Retinal pigment epithelial cell (primary cell): ENCODE measurements at places on chromosomes 5 and 9.

DNA sequence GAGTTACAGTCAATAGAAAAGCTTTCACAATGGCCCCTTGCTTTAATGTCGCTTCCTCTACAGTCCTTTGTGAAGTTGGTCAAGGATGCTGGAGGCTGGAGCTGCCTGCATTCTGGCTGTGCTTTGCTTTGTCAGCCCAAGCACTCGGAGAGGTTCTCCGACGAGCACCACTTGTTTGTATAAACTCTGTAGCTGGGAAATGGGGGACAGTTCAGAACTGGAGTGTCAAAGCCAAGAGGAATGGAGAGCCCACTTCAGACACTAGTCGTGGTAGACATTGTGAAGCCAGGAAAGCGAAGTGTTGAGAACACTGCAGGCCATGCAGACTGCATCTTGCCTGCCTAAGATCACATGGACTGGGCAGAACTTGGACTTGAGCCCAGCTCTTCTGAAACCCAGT lies 330.3 kb downstream of the GADD45G start:
- no peak for DNase-seq

DNA sequence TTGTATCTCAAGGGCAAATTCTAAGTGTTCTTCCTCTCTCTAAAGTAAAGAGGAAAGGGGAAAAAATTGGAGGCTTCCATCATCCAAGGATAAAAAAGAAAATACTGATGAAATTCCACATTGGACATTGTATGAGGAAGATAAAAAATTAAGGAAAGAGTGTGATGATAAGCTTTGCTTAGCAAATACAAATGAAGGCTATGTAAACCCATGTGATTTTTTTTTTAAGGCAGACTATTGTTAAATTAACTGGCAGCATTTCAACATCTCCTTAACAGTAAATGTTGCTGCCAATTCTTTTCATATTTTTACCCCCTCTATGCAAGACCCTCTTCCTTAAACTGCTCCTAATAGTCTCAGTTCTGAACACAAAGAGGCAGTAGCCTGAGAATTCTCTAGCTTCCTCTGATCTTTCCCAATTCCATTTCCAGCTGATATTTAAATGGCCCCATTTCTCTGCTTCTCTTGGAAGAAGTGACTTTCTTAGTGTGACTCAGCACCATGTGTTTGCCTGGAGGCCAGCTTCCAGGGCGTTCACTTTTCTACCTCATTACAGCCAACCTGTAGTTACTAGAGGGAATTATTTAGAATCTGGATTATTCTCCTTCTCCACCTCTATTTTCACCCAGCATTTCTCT lies 159.7 kb downstream of the TLE1 start:
- DNase-seq: peak; percentile 39

DNA sequence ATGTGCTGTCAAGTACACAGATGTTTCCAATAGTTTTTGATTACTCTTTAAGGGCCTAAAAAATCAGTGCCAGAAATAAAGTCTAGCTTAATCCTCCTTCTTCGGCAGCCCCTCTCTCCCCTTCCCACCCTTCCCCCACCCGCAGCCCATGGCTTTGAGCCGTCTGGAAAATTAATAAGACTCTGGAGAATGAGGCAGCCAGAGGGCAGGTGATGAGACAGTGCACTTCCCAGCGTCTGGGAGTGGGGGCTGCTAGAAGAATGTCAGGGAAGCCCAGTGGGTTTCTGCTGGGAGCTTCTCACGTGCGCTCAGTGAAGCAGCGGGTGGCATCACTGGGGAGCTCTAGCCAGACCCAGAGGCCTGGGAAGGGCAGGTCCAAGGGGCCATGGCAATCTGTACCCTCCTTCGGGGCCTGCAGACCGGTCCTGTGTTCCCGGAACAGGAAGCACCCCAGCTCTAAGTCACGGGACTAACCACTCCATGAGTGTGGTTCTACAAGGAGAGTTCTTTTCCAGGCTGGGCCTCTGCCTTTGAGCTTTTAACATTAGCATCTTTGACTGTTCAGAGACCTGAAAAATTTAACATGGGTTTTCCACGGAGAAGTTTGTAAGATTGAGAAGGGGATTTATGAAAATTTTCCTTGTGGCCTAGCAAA lies 164.8 kb upstream of the OTULINL start:
- no peak for DNase-seq

DNA sequence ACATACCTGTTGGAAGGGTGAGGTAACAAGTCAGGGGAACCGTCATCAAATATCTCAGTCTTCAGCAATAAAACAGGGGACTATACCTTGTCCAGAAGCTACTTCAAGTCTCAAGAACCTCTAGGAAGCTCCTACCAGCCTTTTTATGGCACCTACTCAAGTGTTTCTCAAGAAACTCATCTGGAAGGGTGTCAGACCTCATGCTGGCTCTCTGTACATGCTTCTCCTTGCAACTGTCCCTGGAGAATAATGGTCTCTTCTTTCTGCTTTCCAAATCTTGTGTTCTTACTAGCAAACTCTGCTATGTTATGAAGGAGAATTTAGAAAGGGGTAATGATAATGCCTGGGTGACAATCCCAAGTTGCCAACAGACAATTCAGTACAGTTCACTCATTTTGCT lies 8.3 kb upstream of the PTAR1 start:
- no peak for DNase-seq

GRCh38 chr9:137416563-137417151 lies 6.3 kb downstream of the EXD3 start:
- DNase-seq: no peak

GRCh38 chr5:39137819-39138451 lies 63.7 kb upstream of the RICTOR start:
- DNase-seq: no peak

DNA sequence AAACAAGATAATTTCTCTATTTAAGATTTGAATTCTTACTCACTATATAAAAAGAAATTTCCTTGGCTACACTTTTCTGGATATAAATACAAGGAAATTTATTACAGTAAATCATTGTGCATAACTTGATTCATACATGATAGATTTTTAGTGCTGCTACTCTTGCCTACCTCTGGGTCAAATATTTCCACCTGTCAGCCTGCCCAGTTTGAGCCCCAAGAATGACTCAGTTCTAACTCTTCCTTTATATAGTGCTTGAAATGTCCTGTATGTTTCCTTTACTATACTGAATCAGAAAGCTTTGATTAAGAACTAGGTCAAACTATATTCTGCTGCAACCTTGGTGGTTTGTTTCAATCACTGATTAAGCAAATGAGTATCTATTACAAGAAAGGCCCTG lies 147.4 kb upstream of the FTMT start:
- DNase-seq: no peak

GRCh38 chr5:172973931-172974330 lies 9.6 kb upstream of the ATP6V0E1 start:
- DNase-seq: no peak

GRCh38 chr5:118371973-118372831 lies 616.1 kb downstream of the DTWD2 start:
- DNase-seq: no peak

- no peak for DNase-seq
Observed at GRCh38 chr9:123925819-123926218, 4.1 kb downstream of the DENND1A start.

DNA sequence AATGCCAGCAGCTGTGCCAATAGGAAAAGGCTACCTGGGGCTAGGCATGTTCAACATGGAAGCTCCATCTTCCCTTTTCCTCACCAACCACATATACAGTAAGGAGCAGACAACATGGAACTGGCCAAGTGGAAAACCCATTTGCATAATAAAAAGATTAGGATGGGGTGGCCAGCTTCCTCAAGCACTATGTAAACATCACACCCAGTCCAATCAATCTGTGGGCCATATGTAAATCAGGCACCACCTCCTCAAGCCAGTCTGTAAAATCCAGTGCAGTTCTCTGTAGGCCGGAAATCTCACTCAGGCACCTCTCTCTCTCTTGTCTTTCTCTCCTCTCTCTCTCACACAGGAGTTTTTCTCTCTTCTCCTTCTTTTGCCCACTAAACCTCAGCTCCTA lies 360.2 kb upstream of the GRIA1 start:
- DNase-seq: no peak

GRCh38 chr5:44807269-44807668 lies 1.5 kb upstream of the MRPS30 start:
- no peak for DNase-seq

DNA sequence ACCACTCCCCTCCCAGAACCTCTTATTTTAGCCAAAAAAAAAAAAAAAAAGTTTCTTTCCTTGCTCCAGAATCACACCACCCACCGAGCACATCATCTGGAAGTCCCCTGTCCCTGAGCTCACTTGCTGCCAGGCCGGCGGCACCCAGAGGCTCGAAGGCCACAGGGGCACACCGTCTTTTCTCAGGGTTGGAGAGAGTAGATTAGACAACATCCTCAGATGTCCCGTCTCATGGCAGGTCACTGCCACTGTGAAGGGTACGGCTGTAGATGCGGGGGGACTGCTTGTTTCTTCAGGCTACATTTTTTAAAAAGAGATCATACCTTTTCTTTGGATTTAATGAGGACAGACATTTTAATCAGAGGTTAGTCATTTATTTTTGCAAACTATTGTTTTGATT lies 109.0 kb downstream of the MVB12B start:
- DNase-seq: no peak

- DNase-seq: no peak
Observed at GRCh38 chr5:98543490-98543889, 230.0 kb upstream of the RGMB start.

DNA sequence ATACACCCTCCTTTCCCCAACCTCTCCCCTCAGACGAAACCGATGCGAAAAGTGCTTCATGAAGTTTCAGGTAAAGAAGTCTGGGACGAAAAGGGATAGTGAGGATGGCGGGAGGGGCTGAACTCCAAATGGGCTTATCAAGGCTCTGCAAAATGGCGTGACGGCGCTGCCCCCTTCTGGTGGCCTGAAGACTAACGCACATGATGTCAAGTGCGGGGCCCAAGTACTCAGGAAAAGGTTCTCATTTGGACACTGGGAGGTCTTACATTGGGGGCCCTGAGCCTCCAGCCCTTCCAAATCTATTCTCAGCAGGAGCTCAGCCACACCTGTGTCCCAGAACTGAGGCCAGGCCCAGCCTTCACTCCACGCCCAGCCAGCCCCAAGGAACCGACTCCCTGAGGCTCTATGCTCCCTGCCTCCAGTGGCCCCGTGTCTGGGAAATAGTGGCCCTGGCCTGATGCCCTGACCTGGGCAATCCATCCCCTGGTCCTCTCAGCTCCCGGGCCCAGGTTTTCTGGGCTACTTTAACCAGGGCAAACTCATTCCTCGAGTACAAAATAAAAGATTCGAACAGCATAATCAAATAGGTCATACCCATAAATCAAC lies 119.9 kb downstream of the KCNIP1 start:
- no peak for DNase-seq
